ENCODE measurements at places on chromosomes 2 and 18.

- DNase-seq = no peak
These were observed 42.4 kb upstream of the PPM1B start for GRCh38 chr2:44126106-44126797.

DNA sequence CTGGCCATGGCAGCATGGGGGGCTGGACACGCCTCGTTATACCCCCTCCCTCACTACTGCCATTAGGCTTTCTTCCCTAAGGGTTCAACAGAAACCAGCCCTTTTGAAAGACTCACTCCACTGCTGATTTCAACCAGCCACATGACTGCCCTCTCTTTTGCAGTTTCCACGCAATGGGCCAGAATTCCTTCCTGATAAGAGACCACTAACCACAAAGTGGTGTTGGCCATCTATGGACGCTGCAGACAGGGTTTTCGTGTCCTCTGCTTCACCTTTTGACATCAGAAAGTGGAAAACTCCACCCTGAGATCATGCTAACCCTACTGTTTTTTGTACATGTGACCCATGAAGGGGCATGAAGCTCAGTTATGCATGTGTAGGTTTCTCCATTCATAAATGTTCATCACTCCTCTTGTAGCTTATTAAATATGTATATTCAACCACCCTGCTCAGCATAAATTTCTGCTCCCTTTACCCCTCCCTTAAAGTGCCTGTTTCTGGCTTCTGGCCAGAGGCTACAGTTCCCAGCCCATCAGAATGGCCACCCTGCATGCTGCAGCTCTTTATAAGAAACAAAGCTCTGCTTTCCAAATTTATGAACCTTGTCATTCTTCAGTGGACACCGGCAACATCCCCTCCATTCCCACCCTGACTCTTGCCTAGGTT lies 106.6 kb upstream of the MSH6 start:
- DNase-seq = no peak

GRCh38 chr2:78024996-78025395 lies 502.8 kb upstream of the LRRTM4 start:
- no peak for DNase-seq

DNA sequence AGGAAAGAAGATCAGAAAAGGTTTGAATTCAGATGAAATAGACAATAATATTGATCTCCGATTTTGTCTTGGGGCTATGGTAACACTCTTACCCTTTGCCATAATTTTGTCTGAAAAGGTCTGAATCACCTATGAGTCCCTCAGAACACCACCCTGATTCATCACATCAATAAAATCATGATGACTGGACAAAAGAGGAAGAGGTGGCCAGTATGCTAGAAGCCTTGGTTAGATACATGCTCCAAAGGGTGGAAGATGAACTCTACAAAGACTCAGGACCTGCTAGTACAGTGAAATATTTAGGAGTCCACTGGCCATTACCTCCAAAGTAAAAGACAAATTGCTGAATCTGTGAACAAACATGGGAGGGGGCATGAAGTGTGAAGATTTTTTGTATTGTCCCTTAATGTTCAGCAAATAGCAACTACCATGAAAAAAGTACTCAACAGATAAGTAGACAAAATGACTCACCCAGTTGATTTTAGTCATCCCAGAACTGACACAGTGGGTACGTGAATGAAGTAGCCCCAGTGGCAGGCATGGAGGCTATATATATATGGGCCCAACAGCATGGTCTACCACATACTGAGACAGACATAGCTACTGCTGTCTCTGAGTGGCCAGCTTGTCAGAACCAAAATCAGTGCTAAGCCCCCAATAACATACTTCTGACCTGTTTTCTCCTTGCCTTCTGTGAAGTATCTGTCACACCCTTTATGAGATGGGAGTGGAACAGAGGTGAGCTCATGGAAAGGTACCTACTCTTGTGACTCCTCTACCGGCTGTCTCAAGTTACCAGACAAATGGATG lies 36.5 kb upstream of the GLS start:
- no peak for DNase-seq

Measured in NCI-H526 (cell line).